ENCODE measurements at places on chromosomes 6 and 20. TPM values are rescaled to one million over a fixed set of nuclear protein-coding genes. Genes with fewer than 3 reads are reported as not detected.

Gene TINAG
- total RNA-seq: not detected

DNA sequence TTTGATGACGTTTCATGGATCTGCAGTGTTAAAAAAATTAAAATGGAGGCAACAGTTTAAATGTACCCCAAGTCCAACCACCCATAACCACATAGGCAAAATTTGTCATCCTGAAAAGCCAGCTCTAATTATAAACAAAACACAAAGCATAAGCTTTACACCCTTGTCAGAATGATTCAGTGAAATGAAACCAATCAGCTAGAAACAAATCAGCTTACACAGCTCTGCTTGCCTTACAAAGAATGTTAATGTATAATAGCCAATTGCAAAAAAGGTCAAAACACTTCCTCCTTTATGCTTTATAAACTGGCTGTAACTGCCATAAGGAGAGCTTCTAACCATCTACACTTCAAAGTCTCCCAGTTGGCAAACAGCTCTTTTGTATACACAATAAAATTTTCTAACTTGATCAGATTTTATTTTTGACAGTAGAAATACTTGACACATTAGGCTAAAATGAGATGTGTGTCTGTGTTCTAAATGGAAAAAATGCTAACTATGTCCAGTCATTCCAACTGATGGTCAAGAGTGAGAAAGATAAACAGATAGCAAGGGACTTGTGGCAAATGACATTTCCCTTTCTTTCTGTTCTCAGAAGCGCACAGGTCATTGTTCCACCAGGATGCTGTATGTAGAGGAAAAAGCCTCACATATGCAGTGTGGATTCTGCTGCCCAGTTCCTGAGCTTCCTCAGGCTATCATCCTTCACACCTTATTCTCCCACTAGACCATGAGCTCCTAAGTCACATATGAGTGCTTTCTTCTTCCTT, 344.3 kb upstream of the ID4 start:
- ATAC-seq: no peak

DNA sequence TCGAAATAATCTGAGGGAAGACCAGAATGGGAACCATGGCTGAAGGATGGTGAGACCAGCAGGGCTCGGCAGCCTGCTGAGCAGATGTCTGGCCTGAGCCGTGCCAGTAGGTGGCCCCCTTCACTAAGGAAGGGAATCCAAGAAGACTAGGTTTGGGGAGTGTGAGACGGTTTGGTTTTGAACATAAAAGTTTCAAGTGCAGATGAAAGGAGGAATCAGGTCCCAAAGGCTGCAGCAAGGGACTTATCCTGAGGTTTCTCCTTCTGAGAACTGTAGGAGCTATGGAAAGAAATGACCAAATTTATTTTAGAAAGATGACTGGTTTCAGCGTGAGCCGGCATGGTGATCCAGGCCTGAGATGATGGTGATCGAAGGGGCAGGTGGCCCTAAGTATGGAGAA, 4.6 kb upstream of the OSER1 start:
- ATAC-seq: no peak

Gene TFEB
- total RNA-seq: 24.0 TPM

GRCh38 chr20:35444226-35444625, 6.2 kb upstream of the GDF5 start:
- ATAC-seq: no peak

DNA sequence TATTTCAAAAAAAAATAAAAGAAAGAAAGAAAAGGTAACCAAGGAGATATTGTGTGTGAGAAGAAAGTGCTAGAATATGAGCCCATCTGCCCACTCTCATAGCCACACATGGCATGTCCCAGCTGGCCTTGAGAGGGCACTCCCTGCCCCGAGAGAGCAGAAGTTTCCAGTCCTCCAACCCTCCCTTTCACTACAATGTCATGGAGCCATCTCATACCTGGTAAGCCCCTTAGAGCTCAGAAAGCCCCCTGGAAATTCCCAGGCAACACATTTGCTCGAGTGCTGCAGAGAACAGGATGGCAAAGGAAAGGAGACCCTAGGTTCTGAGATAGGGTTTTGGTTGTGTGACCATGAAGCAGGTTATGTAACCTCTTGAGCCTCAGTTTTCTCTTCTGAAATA, 75.8 kb upstream of the RIN2 start:
- no peak for ATAC-seq

Gene ZBTB12
- 2.0 TPM for total RNA-seq

GRCh38 chr20:46746956-46747526, 37.6 kb downstream of the SLC2A10 start:
- ATAC-seq: no peak

DNA sequence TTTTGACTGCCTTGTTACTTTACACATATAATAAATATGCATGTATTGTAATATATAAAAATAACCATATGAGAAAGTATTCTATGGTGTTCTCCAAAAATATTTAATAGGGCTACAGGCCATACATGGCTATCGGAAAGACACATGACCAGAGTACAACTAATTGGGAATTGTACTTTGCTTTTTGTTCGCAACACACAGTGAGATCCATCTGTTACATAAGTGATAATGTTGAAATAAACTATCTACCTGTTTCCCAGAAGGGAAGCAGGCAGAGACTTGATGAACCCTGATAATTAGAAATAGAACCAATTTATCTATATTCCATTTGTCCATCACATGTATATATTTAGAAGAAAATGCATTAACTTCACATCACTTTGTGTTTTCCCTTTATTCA, 344.0 kb upstream of the PLCB4 start:
- ATAC-seq: no peak

DNA sequence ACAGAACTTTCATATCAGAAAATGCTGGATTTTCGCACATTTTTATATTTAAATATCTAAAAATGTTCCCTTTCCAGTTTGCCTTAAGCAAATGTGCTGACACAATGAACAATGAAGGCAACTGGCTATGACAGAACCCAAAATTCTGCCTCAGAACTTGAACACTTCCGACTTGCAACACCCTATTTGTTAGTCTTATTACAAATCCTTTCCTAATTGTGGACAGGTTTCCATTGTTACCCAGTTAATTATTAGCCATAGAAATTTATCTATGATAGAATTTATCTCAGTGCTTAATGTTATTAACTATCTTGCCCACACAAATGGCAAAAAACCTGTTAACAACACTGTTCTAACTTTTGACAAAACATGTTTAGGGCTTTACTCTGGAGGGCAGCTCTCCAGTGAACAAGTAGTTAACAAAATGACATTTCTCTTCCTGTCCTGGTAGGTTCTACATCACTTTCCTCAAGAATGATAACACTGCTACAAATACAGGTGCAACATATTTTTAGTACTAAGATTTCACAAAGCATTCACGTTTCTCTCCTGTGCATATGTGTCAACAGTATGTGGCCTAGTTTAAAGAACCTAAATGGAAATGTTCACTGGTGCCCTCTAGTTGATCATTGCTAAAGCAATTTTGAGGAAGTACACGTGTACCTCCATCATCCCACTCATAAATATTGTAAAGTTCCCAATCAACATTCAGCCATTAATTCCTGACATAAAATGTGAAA, 58.4 kb downstream of the HIVEP2 start:
- no peak for ATAC-seq

DNA sequence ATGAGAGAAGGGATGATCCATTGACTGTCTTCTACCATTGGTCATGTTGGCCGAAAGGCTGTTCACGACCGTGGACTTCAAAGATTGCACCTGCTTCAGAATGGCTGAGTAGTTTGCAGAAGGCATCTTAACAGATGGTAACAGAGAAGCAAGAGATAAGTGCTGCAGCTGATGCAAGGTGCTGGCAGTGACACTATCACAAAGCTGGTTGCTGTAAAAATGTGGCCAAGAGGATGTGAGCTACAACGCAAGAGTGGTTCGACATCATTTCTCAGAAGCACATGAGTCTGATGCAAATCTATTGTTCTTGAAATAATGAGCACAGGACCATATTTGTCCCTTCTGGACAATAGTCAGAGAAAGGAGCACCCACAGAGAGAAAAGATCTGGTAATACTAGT, 27.0 kb upstream of the ANKEF1 start:
- ATAC-seq: no peak

Gene ANKRD66
- total RNA-seq: not detected

Gene CST5
- total RNA-seq: not detected

GRCh38 chr6:144535630-144536029, 250.5 kb downstream of the UTRN start:
- no peak for ATAC-seq

Gene HRH3
- not detected for total RNA-seq

GRCh38 chr6:117072134-117072533, 193.2 kb upstream of the VGLL2 start:
- ATAC-seq: no peak

Gene GATA5
- 0.62 TPM for total RNA-seq

GRCh38 chr20:3046677-3047462, 1.0 kb downstream of the MRPS26 start:
- no peak for ATAC-seq

Gene CALHM5
- total RNA-seq: 3.0 TPM
